ENCODE measurements at places on chromosomes 7 and 10.

DNA sequence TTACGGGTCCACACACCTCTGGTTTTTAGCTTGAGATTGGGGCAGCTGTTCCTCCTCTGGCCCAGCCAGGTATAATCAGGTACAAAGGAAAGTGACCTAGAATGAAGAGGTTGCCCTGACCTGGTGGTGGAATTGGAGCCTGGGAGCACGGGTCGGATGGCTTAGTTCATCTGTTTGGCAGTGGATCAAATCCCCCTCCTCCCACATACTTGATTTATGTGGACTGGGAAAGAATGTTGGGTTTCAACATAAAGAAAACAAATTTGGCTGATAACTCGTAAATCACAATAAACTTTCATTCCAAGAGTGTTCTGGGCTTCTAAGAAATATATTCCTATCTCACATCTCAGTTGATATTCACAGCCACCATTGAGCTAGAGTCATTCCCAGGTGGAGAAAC, 186.8 kb downstream of the CUX1 start:
- no peak for DNase-seq

- no peak for DNase-seq
Measured at GRCh38 chr10:58352956-58353610, 18.3 kb downstream of the UBE2D1 start.

- no peak for DNase-seq
Measured at GRCh38 chr7:47896809-47897423, 51.4 kb downstream of the PKD1L1 start.

DNA sequence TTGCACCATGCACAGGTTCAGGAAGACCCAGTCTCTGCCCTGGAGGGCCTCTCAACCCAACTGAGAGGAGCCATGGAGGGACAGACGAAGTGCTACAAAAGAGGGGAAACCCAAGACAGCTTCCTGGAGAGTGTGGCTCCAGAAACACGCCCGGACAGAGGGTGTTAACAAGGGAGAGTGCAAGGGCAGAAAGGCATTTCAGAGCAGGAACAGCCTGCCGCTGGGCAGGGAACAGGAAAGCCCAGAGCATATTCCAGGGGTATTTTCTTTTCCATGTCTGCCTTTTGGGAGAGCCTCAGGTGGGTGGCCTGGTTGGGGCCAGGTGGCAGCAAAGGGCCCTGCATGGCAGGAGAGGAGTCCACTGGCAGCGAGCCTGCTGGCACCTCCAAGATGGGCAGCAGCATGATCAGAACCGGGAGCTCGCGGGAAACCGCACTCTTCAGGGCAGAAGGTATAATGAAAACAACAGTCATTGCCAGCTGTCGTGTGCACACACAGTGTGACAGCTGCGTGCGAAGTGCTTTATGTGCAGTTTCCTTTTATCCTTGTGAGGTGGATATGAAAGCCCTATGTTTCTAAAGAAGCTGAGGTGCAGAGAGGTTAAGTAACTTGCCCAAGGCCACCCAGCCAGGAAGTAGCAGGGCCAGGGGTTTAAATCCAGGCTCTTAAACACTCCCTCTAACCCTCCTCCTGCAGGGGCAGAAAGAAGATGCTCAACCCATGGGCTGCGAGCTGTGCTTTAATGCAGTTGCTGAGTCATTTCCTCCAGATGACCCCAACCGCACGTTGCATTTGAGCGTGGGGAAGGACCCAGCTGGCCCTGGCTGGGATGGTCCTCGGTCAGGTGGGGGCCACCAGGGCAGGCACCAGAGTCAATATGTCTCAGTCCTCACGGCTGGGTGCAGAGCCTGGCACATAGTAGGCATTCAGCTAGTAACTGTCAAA, 128.6 kb downstream of the OAT start:
- no peak for DNase-seq

DNA sequence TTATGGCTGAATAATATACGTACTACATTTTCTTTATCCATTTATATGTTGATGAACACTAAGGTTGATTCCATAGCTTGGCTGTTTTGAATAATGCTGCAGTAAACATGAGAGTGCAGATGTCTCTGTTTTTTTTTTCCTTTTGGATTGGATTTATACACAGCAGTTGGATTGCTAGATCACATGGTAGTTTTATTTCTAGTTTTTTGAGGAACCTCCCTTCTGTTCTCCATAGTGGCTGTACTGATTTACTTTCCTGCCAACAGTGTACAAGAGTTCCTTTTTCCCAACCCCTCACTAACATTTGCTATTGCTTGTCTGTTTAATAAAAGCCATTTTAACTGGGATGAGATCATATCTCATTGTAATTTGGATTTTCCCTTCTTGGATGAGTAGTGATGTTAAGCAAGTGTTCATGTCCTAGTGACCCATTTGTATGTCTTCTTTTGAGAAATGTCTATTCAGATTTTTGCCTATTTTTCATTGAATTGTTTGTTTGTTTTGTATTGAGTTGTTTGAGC, 36.0 kb downstream of the ABCA13 start:
- no peak for DNase-seq

DNA sequence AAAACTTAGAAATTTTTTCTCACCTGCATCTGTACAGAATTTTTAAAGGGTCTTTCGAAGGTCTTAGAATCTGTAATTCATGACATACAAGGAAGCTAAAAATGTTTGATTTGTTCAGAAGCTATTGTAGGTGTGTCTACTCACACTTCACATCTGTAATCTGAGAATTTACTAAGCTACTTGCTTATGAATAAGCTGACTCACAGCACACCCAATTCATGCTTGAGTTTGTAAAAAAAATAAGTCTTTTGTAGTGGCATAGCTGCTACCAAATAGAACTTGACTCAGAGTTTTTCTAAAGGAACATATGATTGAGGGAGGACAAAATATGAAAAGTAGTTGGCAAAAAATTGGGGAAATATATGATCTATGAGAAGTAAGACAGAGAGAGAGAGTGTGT, 12.7 kb upstream of the AGR2 start:
- DNase-seq = peak; percentile 48

DNA sequence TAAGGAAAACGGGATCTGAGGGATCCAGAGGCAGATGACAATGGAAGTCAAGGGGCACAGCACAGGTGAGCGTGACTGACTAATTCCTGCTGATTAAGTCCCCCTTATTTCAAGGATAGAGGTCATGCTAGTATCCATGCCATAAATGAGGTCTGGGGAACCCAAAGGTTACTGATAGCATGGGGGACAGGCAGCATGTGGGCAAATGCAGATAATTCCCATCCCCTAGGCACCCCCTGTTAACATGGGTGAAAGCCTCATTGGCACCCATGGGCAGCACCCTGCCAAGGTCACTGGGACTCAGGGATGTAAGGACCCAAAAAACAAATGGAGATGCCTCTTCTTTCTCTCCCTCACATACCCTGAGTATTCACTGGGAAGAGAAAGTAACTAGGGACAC, 139.7 kb downstream of the WDR11 start:
- no peak for DNase-seq

DNA sequence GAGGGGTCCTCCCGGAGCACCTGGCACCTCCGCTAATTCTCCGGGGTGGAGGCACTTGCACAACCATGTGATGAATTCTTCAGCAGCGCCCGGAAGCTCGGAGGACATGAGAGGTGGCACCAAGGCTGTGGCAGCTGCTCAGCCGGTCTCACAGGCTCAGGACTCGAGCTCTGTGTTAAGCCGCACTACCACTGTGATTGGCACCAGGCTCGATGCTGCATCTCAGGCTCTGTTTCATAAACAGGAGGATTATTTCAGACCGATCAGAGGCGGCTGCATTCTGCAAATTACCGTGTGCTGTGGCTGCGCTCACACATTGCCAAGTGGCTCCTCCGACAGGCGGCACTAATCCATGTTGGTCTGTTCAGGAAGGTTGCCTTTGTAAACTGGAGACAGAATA, 495.2 kb downstream of the DNAJB6 start:
- DNase-seq = no peak

DNA sequence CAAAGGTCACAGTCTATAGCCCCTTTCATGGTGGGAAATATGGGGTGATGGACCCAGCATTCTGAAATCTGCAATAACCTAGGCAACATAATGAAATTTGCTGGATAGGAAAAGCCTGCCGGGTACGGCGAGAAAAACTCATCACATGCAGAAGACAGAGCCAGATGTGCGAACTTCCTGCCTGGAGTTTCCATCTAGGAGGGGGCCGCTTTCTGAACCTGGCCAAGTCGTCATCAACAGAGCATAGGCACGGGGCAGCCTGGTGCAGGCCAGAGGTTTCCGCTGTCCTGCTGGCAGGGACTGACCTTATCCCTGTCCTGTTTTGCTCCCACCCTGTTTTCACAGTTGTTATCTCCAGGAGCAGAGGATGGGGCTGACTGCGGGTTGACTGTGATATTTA, 27.4 kb downstream of the CCDC3 start:
- no peak for DNase-seq

DNA sequence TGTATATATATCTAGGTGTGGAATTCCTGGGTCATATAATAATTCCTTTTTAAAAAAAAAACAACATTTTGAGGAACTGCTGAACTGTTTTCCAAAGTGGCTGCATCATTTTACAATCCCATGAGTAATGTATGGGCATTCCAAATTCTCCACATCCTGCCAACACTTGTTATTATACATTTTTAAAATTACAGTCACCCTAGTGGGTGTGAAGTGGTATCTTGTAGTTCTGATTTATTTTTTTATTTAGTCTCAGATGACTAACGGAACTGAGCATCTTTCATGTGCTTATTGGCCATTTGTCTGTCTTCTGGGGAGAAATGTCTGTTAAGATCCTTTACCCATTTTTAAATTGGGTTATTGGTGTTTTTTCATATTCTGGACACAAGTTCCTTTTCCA, 12.0 kb upstream of the KLHL7 start:
- DNase-seq = no peak

- DNase-seq = peak; percentile 62
Measured at GRCh38 chr10:46523962-46524471, 32.4 kb downstream of the GPRIN2 start.

DNA sequence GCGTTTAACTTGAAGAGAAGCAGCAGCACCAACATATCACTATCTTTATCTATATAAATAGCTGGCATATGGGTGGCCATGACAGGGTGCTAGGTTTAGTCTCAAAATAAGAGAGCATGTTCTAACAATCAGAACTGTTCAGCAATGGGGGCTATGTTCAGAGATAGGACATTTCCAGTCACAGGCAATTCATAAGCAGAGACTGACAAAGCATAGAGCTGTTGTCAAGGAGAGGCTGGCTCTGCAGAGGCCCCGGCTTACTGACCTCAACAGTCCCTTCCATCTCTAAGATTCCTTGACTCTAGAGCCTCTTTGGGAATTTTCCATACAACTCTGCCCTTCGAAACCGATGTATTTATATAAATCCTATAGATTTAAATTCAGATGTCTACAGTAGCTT, 17.2 kb downstream of the ANK3 start:
- no peak for DNase-seq

- peak; percentile 14 for DNase-seq
Measured at GRCh38 chr10:91493313-91493712, 83.2 kb downstream of the HECTD2 start.

- DNase-seq = no peak
Measured at GRCh38 chr7:70704831-70705346, 427.1 kb upstream of the GALNT17 start.

- no peak for DNase-seq
Measured at GRCh38 chr10:34613491-34613890, 201.6 kb downstream of the PARD3 start.

DNA sequence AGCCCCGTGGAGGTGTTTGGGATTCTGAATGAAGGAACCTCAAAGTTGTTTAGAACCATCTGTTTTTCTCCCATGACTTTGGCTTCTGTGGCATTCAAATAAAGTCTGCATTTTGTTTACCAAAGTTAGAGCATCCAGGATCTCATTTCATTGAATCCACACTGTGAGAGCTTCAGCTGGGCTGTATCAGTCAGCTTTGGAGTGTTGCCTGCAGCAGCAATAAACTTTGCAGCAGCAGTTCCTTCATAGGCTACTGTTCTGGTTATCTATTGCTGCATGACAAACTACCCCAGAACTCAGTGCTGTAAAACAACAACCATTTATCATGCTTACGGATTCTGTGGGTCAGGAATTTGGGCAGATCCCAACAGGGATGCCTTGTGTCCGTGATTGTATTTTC, 1575.2 kb upstream of the LRRTM3 start:
- no peak for DNase-seq

GRCh38 chr7:114426382-114426781, 11.8 kb downstream of the FOXP2 start:
- DNase-seq = no peak

DNA sequence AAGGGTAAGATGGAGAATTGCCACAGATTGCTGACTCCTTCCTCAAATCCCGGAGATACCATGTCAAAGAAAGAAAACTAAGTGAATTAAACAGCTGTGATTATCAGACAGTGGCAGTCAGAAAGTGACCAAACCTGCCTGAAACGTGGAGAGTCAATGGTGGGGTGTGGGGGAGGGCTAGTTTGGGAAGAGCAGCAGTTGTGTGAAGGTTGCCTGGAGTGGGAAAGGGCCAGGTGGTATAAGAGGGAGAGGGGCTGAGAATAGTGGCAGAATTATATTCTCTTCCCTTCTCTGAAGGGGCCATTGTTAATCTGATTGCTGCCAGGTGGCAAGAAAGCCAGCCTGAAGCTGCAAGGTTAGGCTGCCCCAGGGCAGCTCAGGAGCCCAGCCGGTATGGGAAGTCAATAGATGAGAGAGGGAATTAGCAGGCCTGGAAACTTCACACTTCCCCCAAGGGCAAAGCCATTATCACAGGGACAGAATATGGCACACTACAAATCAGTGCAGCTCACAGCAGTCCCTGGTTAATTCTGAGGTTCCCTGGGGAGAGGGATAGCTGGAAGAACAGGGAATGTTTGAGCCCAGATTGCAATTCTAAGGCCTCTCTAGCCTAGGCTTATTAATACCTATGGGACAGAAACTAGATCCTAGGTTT, 83.9 kb upstream of the ITGB1 start:
- DNase-seq = no peak

DNA sequence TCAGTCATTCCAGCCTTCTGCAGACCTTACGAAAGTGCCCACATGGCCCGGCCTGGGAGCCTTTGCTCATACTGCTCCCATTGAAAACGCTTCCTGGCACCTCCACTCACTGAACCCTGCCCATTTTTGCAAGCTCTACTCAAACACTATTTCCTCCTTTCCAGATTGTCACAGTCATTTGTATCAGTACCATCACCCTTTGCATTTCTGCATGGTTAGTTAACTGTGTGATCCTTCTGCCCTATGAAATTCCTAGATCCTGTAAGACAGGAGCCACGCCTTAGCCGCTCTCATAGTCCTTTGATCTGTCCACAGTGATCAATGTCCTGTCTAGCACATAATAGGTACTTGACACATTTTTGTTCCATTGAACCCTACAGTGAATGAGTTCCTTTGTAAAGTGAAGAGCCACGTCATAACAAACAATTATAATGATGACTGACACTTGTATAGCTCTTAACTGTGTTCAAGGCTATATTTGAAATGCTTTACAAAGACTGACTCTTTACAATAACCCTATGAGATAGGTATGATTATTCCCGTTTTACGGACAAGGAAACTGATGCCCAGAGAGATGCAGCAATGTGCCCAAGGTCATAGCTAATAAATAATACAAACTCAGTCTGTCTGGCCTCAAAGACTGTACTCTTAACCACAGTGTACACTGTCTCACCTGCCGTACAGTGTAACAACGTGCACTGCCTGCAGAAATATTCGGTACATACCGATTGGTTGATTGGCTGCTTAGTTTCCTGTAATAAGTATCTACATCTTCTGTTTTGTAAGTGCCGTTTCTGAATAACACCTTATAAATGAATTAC, 16.6 kb upstream of the ITIH2 start:
- no peak for DNase-seq

- DNase-seq = no peak
Measured at GRCh38 chr10:10847387-10847786, 170.3 kb upstream of the CELF2 start.
